ENCODE measurements at places on chromosomes 6 and 20. TPM values are rescaled to one million over a fixed set of nuclear protein-coding genes. Genes with fewer than 3 reads are reported as not detected.

GRCh38 chr20:1242530-1242929, 16.7 kb downstream of the RAD21L1 start:
- DNase-seq: no peak

DNA sequence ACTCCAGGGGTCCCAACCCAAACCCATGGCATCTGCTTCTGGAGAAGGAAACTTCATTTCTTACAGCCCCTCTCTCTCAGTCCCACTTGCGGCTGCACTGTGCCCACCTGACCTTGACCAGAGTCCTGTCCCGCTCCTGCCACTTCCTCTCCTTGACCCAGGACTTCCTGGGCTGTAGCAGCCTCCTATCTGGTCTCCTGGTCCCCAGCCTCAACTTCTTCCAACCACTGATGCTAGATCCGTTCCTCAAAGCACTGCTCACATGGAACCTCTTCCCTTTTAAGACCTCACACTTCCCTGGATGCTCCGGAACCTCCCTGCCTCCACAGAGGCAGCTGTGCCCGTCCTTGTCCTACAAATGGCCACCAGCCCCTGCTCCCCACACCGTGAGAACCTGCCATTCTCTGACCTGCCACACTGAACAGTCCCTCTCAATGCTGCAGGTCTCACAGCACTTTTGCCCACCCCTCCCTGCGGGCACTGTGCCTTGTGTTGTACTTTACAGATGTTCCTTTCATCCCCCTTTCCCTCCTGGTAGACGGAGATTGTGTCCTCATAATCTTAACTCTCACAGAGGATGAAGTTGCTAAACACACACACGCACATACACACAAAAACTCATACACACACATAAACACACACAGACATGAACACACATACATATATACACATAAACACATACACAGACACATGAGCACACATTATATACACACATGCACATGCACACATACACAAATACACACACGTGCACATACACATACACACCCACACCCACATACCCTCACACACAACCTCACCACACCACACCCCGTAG, 59.6 kb upstream of the NXT1 start:
- no peak for DNase-seq

GRCh38 chr6:131840441-131840840, 32.6 kb downstream of the ENPP1 start:
- no peak for DNase-seq

DNA sequence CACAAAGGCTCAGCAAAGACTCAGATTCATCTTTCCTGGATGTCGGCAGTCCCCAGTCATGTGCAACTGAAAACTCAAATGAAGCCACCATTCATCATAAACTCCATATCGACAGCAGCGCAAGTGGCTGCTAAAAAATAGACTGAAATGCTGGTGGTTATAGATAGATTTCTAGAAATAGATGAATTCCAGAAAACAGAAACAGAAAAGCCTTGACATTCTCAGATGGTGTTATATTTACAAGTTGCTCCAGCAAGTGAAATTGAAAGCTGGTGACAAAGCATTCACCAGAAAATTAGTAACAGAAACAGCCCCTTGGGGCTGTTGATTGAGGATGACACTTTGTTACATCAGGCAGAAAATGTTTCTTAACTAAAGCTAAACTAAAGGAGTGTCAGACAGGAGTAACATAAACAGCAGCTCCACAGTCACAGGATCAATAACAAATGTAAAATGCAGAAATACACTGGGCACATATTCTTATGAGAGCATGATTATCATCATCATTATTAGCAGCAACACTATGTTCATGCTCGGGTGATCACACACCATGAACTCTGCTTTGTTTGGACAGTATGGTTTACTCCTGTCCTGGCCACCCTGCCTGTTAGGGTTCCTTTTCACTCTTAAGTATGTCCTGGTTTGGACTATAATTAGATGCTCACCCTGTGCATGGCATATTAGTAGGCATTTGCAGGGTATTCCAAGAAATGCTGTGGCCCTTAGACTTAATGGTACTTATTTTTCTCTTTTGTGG, 36.4 kb upstream of the SLC35F1 start:
- no peak for DNase-seq

GRCh38 chr6:134680021-134680420, 269.9 kb downstream of the ALDH8A1 start:
- DNase-seq: no peak

DNA sequence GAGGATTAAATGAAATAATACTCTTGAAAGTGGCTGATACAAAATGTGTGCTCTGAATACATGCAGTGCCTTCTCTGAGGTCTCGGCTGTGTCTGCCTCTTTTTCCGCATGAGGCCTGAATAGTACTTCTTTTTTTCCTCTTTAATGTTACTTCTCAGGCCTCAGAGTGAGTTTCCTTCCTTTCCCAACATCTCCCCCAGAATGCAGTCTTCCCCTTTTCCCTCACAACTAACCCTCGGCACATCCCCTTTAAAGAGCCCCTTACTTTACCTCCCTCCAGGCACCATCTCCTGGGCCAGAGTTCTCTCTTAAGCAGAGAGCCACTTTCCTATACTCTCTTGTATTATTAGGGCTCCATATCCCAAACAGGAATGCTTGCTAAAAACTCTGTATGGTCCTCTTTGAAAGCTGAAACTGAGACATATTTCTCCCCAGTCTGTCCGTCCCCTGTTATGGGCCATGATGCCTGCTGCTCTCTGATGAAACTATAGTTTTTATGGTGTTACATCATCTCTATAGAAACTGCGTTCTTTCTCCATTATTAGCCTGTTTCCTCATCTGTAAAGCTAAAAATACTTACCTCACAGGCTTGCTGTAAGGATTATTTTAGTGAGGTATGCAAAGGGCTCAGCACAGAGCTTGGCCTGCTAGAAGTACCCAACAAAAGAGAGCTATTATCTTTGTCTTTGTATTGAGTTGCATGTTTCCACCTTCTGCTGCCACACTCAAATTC, 2.3 kb downstream of the PLAGL2 start:
- no peak for DNase-seq

DNA sequence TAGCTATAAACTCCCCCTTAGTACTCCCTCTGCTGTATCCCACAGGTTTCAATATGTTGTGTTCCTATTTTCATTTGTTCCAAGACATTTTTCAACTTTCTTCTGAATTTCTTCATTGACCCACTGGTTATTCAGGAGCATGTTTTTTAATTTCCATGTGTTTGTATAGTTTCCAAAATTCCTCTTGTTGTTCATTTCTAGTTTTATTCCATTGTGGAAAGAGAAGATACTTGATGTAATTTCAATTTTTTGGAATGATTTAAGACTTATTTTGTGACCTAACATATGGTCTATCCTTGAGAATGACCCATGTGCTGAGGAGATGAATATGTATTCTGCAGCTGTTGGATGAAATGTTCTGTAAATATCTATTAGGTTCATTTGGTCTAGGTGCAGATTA, 497.2 kb downstream of the BCKDHB start:
- DNase-seq: no peak

DNA sequence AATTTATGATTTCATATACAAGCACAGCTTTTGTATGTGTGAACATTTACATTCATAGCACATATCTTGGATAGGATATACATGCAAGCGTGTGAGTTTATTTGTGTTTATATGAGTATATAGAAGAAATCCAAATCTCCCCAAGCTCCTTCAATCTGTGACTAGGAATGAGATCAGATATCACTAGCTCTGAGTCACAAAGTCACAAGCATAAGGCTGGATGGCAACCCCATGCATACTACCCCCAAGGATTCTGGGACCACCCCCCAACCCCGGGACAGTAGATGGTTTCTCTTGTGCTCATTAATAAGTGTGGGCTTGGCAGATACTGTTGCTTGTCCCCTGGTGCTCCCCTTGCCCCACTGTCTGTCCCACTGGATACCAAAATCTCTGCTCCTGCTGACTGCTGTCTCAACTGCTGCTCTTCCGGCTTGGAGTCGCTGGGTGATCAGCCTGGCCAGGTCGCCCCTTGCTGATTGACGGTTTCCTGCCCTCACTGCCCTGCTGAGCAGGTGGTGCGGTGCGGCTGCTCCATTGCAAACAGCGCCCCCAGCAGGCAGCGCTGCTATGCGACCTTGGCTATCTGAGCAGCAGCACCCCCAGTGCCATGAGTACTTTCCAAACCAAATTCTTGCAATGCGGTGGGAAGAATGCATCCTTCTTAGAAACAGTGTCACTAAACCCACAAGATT, 279.4 kb downstream of the CD83 start:
- no peak for DNase-seq

DNA sequence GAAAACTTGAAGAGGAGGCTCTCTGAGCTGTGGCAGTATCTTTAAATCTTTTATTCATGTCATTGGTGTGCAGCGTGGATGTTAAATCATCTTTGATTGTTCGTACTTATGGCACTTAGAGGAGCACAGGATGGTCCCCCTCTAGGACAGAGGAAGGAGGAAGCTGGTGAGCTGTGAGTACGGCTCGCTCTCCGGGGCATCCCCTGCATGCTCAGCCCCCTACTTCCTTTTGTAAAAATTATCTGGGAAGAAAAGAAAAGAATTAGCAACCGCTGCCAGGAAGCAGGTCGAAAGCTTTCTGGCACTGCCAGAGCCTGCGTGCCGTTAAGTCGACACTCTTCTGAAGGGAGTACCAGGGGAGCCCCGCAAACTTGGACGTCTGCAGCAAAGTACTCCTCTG, 158.5 kb downstream of the SYNDIG1 start:
- DNase-seq: no peak

DNA sequence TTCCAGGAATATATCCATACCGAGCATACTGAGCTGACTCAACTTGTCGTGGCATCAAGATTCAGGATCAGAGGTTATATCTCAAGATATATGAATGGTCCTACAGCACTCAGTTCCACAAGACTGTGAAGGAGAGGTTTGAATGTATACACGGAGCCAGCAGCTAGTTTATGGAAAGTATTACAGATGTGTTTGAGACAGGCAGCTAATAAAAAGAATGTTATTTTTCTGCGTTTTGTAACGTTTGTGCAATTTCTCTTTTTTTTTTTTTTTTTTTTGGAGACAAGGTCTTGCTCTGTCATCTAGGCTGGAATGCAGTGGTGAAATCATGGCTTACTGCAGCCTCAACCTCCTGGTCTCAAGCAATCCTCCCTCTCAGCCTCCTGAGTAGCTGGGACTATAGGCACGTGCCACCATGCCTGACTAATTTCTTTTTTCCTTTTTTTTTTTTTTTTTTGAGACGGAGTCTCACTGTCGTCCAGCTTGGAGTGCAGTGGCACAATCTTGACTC, 3.4 kb upstream of the FAM110A start:
- DNase-seq: peak; percentile 57

GRCh38 chr6:15389084-15389764, 143.4 kb downstream of the JARID2 start:
- DNase-seq: no peak

DNA sequence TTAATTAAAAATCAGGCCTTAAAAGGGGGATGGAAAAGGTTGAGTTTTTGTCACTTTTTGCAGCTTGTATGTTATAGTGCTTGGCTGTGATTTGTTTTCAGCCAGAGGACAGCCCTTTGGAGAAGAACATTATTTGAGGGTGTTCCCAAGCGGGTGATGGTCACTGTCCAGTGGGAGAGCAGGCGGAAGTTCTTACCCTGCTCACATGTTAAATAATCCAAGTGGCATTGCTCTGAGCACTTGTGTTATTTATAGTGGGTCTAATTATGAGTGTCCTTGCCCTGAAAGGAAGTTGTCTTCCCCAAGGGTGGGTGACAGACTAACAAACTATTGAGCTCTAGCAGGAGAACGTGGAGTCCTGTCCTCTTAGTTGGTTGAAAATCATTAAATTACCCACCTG, 49.5 kb downstream of the DOK5 start:
- no peak for DNase-seq

- DNase-seq: no peak
Measured at GRCh38 chr6:162572240-162572639, 155.3 kb downstream of the PRKN start.

DNA sequence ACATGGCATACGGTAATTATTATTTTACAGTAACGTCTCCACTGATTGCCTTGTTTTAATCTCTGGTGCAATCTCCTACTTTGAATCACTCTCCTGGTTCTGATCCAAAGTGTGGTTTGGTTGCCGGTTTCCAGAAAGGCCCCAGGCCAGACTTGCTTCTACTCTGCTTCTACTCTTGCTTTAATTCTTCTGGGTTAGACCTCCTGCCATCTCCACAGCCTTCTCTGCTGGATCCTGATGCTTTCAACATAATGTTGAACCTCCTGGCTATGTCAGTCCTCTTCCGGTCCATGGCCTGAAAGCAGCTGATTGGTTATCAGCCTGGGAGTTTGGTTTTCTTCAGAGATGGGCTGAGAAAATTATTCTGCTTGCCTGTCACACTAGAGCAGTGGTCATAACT, 266.5 kb upstream of the RIMS1 start:
- DNase-seq: no peak

- DNase-seq: no peak
Measured at GRCh38 chr6:170464524-170464979, 88.6 kb downstream of the PSMB1 start.

GRCh38 chr6:12254210-12254609, 36.0 kb upstream of the EDN1 start:
- no peak for DNase-seq

DNA sequence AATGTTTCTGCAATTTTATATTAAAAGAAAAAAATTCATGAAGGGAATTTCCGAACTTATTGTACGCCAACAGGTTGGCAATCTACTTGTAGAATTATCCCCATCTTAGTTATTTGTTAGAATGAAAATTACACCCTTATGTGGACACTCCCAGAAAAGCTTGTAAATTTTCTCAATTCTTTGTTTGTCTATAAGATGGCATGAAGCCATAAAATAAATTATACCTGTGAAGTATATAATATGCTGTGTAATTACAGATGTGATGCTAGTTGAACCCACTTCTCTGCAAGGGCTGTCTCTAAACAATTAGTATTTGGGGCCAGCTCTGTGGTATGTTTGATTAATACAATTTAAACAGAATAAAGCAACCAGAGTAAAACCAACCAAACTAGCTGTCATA, 52.1 kb upstream of the DSP start:
- DNase-seq: no peak

DNA sequence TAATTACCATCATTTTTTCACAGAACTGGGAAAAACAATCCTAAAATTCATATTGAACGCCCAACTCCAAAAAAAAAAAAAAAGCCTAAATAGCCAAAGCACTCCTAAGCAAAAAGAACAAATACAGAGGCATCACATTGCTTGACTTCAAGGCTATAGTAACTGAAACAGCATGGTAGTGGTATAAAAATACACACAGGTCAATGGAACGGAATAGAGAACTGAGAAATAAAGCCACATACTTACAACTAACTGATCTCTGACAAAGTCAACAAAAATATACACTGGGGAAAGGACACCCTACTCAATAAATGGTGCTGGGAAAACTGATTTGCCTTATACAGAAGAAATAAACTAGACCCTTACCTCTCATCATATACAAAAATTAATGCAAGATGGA, 89.6 kb downstream of the MRAP2 start:
- DNase-seq: no peak

GRCh38 chr20:50729901-50730764, 1.2 kb upstream of the PARD6B start:
- peak; percentile 24 for DNase-seq

- DNase-seq: no peak
Measured at GRCh38 chr6:132354517-132355167, 46.6 kb downstream of the MOXD1 start.

The DOK5 gene
- 0.81 TPM for total RNA-seq

The ZNF311 gene
- total RNA-seq: not detected

The THBS2 gene
- total RNA-seq: 9.8 TPM

The NDUFAF4 gene
- total RNA-seq: 25.3 TPM

The PPIL6 gene
- total RNA-seq: 3.1 TPM

The NTSR1 gene
- not detected for total RNA-seq

The AKAP7 gene
- 97.3 TPM for total RNA-seq

The SLC17A2 gene
- total RNA-seq: not detected

The ARFGEF3 gene
- total RNA-seq: 6.9 TPM

The SRF gene
- total RNA-seq: 22.7 TPM

The PBOV1 gene
- total RNA-seq: not detected

The TULP1 gene
- total RNA-seq: not detected

The SUMO4 gene
- 2.5 TPM for total RNA-seq

All from adrenal gland (tissue), 19 donors.